ENCODE measurements at places on chromosomes 1 and 21.

DNA sequence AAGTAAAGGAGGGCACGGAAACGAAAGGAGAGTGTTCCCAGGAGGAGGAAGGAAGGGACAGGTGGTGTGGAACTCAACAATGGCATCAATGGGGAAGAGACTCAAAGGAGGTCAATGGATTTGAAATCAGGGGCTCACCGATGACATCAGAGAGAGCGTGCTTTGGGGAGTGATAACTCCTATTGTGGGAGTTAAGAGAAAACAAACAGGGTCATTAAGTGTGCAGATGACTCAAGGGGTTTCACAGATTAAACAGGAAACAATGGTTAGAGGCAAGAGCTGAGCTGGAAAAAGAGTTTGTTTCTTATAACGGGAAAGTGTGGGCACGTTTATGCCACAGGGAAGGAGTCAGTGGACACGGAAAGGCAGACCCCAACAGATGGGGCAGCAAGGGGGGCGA, 629.1 kb downstream of the SMYD3 start:
- no peak for DNase-seq

DNA sequence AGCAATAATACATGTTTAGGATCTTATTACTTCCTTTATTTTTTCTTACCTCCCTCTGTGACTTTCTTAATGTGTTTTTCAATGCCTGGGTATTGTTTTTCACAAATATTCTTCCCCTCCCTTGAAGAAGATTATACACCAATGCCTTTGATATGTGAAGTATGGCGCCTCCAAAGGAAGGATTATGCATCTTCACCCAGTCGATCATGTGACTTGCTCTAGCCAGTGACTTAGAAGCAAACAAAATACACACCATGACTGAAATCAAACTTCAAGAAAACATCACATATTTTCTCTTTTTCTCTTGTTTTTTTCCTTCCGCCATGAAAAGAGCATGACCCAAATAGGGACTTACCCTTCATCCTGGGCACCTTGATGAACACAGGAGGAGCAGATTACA, 297.1 kb downstream of the NCAM2 start:
- no peak for DNase-seq

DNA sequence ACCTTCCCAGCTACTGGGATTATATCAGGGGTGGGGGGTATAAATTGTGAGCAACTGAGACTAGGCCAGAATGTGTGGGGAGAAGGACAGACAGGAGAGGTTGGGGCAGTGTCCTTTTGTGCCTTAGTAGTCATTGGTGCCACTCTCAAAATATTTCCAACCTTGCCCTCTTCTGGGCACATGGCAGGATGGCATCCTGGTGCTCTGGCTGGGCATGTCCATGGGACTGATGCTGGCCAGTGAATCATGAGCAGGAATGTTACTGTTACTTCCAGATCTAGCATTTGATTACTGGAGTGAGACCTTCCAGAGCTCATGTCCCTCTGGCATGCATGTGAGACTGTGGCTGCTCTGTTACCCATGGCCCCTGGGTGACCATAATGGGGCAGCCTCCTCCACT, 151.2 kb downstream of the MATN1 start:
- no peak for DNase-seq

DNA sequence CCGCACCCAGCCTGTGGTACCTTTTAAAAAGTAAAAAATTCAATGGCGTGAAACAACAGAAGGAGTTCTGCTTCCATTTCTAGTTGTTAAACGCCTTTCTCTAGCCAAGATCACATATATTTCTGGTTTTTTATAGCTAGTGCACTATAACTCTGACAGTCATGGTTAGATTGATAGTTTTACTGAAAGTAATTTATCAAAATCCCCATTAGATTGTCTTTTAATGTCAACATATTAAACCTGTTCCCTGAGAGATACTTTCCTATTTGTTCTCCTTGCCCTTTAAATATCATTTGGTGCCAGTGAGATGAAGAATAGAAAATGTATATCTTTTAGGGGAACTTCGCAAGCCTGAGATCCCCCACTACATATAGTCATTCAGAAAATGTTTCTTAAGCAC, 7.3 kb downstream of the SMAP2 start:
- DNase-seq: no peak

- DNase-seq: no peak
Measured at GRCh38 chr1:54110996-54111395, 41.8 kb downstream of the CDCP2 start.

GRCh38 chr21:43943512-43944077, 68.5 kb upstream of the TRAPPC10 start:
- DNase-seq: no peak

- DNase-seq: no peak
Measured at GRCh38 chr21:39852021-39852721, 15.1 kb upstream of the PCP4 start.

DNA sequence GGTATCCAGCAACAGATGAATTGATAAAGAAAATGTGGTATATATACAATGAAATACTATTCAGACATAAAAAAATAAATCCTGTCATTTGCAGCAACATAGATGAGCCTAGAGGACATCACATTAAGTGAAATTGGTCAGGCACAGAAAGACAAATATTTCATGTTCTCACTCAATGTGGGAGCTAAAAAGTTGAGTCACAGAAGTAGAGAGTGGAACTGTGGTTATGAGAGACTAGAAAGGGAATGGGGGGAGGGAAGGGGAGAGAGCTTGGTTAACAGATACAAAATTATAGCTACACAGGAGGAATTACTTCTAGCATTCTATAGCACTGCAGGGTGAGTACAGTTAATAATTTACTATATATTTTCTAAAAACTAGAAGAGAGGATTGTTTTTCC, 37.1 kb upstream of the SERPINC1 start:
- DNase-seq: peak; percentile 38

Measured in fibroblast of skin of abdomen (primary cell).